ENCODE measurements at places on chromosomes 13 and 19. TPM values are rescaled to one million over a fixed set of nuclear protein-coding genes. Genes with fewer than 3 reads are reported as not detected.
A peak's percentile ranks its signal among the peaks of the same experiment; 100 is the strongest.

DNA sequence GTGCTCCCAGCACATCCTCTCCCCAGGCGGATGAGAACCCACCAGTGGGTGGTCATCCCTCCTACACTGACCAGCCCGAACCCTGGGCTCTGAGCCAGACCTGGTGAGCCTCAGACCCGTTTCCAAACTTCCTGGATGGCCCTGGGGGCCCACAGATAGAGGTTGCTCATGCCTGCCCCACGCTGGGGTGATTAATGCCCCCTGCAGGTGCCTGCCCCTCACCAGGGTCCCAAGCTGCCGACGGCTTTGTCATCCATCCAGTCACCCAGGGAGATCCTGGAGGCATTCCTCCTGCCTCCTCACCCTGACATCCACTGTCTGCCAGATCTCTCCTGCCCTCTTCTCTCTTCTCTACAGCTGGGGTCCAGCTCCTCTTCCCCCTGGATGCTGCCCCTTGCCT, 28.4 kb upstream of the PLA2G4C start:
- H3K27ac ChIP-seq: peak overlapping the region; percentile 81
- H3K4me3 ChIP-seq: no peak overlapping the region
- peaks cover 17% of the 10 kb centered on the region for H3K36me3 ChIP-seq

DNA sequence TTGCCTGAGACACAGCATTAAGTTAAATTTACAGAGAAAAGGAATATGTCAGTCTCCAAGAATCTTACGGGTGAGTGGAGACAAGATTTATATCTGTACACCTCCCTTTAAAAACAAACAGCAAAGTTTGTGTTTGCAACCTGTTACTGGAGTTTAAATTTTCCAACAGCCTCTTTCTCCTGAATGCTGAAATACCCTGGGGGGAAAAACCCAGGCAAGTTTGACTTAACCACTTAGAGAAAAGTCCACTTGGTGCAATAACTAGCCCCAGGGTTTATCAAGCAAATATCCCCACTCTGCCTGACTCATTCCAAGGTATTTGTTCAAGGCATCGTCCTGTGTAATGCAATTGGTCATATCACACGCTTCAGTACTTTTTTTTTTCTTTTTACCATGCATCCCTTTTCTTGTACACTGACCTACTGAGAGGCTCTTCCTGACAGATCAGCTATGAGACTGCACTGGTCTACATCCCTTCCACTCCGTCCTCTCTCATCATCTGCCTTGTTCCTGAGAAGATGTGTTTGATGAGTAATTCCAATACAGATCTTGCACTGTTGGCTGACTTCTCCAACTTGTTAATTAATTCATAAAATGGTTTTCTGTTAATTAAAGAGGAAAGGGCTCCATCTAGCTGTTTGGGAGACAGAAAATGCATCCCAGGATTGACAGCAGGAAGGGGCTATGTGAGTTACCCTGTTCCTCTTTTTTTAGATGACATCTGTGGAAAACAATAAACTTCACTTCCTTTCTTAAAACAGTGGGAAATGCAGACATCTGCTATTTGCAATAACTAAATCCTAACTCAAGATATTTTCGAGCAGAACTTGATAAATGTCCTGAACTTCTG, 212.5 kb upstream of the IRS2 start:
- no peaks in the 10 kb centered on the region for H3K36me3 ChIP-seq
- no peak overlapping the region for H3K4me3 ChIP-seq
- H3K27me3 ChIP-seq: peaks cover 10% of the 10 kb centered on the region

DNA sequence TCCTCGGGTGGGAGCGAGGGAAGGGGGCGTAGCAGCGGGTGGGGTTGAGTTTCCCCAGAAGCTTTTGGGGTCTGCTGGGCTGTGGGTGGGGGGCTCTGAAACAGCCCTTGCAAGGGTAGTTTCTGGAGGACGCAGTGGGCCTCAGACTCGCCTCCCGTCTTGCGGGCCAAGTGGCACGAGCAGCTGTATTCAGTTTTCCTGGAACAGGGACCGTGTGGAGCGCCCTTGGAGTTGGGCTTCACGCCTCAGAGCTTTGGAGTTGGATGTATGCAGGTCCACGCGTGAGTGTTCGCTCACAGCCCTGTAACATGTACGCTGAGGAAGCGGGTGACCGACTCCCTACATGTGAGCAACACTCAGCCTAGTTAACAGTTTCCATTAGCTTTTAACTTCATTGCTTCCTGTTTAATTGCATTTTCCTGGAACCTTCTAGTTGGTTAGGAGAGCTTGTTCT, 603 bp downstream of the TM9SF2 start:
- no peak for DNase-seq
- H3K27ac ChIP-seq: peak overlapping the region; percentile 98
- peaks cover 51% of the 10 kb centered on the region for H3K4me1 ChIP-seq
- peaks cover 2% of the 10 kb centered on the region for H3K36me3 ChIP-seq
- peaks cover under 1% of the 10 kb centered on the region for H3K27me3 ChIP-seq

DNA sequence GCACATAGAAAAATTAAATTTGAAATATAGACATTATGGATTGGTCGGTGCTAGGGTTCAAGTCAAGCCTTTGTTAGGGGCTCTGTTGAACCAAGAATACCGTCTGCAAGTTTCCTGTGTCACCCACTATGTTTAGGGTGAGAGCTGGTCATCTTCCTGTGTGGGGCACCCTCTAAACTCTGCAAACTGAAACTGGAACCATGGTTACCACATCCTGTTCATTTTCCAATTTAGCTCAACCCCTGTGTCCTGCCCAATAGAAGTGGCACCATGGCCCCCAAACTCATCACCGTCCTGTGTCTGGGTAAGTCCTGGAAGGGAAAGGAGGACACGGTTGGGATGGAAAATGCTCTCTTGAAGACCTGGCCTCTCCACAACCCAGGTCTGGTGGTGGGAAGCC, 29.9 kb downstream of the LAIR2 start:
- no peaks in the 10 kb centered on the region for H3K4me1 ChIP-seq
- H3K4me3 ChIP-seq: no peak overlapping the region
- H3K27ac ChIP-seq: no peak overlapping the region

GRCh38 chr13:70473907-70474306, 365.7 kb upstream of the KLHL1 start:
- no peaks in the 10 kb centered on the region for H3K4me1 ChIP-seq
- H3K4me3 ChIP-seq: no peak overlapping the region
- H3K27me3 ChIP-seq: no peaks in the 10 kb centered on the region

- H3K27me3 ChIP-seq: no peaks in the 10 kb centered on the region
- H3K27ac ChIP-seq: no peak overlapping the region
- no peak for DNase-seq
- peaks cover 6% of the 10 kb centered on the region for H3K4me1 ChIP-seq
- no peaks in the 10 kb centered on the region for H3K36me3 ChIP-seq
- H3K4me3 ChIP-seq: no peak overlapping the region
Measured at GRCh38 chr13:66461021-66461420, 769.1 kb downstream of the PCDH9 start.

ZNF568 gene
- 5.9 TPM for total RNA-seq

GRCh38 chr13:81487151-81487550, 1146.2 kb upstream of the SPRY2 start:
- peak; percentile 12 for DNase-seq
- H3K36me3 ChIP-seq: no peaks in the 10 kb centered on the region
- H3K27me3 ChIP-seq: no peaks in the 10 kb centered on the region
- no peak overlapping the region for H3K4me3 ChIP-seq

DNA sequence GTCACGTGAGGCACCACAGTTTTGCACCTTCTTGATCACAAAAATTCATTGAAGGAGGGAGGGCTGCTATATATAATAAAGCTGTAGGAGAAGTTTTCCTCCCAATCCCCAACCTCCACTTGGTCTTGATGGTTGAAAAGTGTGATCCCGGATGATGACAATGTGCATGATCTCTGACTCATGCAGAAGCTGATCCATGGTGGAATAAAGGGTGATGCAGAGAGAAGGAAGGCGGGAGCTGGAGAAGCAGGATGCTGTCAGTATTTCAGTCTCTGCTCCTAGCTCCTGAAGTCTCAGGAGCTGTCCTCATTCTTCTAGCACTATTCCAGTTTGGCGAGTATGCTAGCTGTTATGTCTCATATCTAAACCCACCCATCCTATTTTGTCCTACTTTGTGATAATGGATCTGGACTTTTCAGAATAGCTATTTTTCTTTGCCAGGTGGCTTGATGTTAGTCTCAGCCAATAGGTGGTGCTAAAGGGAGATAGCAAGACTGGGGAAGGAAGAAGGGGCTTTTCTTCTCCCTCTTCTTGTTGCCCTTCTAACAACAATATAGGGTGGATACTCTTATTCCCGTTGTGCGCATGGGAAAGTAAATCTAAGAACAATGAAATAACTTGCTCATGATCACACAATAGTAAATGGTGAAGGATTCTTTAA, 65.6 kb upstream of the HTR2A start:
- no peak for DNase-seq
- H3K27me3 ChIP-seq: no peaks in the 10 kb centered on the region
- H3K4me1 ChIP-seq: no peaks in the 10 kb centered on the region
- no peak overlapping the region for H3K27ac ChIP-seq

LIM2 gene
- not detected for total RNA-seq

DNA sequence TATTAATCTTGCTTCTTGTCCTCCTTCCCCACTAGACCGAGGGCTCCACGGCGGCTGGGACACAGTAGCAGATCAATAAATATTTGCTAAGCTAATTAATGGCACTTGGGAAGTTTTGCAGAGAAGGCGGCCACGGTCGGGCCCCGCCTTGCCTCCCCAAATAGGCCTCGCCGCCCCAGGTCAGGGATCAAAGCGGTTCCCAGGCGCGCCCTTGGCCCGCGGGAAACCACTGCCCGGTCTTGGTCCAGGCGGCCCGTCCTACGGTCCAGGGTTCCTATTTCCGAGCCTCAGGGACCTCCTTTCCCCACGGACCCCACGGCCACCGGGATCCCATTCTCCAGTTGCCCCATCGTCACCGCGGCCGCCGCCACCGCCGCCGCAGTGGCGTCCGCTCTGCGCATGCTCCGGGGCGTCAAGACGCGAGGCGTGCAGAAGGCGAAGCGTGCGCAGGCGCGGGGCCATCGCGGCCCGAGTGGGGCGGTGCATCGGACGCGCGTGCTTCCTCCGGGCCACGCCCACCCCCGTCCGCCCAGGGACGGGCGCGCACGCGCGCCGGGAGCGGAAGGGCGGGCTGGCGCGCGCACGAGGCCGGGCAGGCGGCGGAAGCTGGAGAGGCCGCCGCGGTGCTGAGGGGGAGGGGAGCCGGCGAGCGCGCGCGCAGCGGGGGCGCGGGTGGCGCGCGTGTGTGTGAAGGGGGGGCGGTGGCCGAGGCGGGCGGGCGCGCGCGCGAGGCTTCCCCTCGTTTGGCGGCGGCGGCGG, at the start of gene SMARCA4:
TSS of gene SMARCA4 (plus strand) at position 717 of the 759 bp plus-strand sequence. CDS start 23,122 bp downstream, outside the sequence.
- peak within 1 kb of the TSS; percentile 97 for H3K27ac ChIP-seq
- H3K27me3 ChIP-seq: peaks cover 4% of the 10 kb centered on the region
- peaks cover 30% of the 10 kb centered on the region for H3K4me1 ChIP-seq
- peaks cover 2% of the 10 kb centered on the region for H3K36me3 ChIP-seq

DNA sequence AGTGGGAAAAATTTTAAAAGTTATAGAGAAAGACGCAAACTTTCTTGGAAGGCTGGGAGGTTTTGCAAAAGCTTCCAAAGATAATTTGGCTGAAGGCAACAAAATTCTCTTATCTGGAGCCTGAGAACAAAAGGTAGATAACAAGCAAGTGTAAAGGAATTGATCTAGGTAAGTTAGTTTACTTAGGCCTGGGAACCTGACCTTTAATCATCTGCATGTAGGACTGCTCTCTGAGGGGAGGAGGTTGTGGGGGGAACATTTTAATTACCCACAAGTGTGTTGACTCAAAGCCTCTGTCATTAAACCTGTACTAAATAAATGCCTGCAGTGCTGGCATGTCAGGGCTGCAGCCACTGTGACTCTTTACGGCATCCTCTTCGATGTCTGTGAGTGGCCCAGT, 532.3 kb upstream of the SLITRK5 start:
- H3K27ac ChIP-seq: no peak overlapping the region
- no peaks in the 10 kb centered on the region for H3K27me3 ChIP-seq
- no peak for DNase-seq
- no peak overlapping the region for H3K4me3 ChIP-seq
- no peaks in the 10 kb centered on the region for H3K36me3 ChIP-seq
- H3K4me1 ChIP-seq: no peaks in the 10 kb centered on the region

KIR2DL1 gene
- total RNA-seq: not detected

OVOL3 gene
- total RNA-seq: not detected

DNA sequence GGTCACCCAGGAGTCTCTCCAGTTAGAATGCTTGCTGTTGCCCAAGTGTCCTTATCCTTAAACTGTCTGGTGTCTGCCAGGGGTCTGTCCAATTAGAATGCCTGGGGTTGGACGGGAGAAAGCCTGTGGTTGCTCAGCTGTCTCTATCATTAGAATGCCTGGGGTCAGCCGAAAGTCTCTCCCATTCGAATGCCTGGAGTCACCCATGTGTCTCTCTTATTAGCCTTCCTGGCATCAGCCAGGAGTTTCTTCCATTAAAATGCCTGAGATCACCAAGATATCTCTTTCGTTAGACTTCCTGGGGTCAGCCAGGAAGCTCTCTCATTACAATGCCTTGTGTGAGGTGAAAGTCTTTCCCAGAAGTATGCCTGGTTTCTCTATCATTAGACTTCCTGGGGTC, 1521.0 kb downstream of the UQCRFS1 start:
- DNase-seq: no peak
- H3K27me3 ChIP-seq: no peaks in the 10 kb centered on the region
- no peak overlapping the region for H3K4me3 ChIP-seq
- peaks cover 2% of the 10 kb centered on the region for H3K36me3 ChIP-seq
- H3K4me1 ChIP-seq: no peaks in the 10 kb centered on the region

- no peak overlapping the region for H3K27ac ChIP-seq
- H3K4me3 ChIP-seq: no peak overlapping the region
- no peaks in the 10 kb centered on the region for H3K4me1 ChIP-seq
- no peaks in the 10 kb centered on the region for H3K36me3 ChIP-seq
- no peaks in the 10 kb centered on the region for H3K27me3 ChIP-seq
Measured at GRCh38 chr13:109628251-109628699, 158.1 kb downstream of the IRS2 start.

ADM5 gene
- 11.8 TPM for total RNA-seq

GRCh38 chr19:19510432-19510831, 4.9 kb downstream of the TSSK6 start:
- H3K4me3 ChIP-seq: peak overlapping the region; percentile 66
- no peak overlapping the region for H3K27ac ChIP-seq
- H3K36me3 ChIP-seq: peaks cover 5% of the 10 kb centered on the region
- no peaks in the 10 kb centered on the region for H3K4me1 ChIP-seq

DNA sequence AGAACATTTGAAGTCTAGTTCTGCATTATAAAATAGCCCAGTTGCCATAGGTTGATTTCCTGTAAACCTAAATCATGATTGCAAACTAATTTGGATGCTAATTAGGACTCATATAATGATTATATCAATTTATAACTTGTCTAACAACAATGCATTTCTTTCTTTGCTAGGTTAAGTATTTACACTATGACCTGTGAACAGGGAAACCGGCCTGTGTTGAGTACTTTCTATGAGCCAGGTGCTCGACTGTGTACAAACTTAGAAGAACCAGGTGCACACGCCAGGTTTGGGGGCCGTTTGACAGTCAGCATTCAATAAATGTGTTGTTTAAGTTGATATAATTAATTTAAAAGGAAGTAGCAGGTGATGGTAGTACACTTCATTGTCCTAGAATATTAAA, 203.1 kb downstream of the TM9SF2 start:
- peaks cover 41% of the 10 kb centered on the region for H3K4me1 ChIP-seq
- no peak overlapping the region for H3K27ac ChIP-seq
- H3K27me3 ChIP-seq: no peaks in the 10 kb centered on the region
- no peak overlapping the region for H3K4me3 ChIP-seq

CEACAM7 gene
- not detected for total RNA-seq

GZMM gene
- total RNA-seq: not detected
